ENCODE measurements at places on chromosomes 7 and 10. TPM values are rescaled to one million over a fixed set of nuclear protein-coding genes. Genes with fewer than 3 reads are reported as not detected.

DNA sequence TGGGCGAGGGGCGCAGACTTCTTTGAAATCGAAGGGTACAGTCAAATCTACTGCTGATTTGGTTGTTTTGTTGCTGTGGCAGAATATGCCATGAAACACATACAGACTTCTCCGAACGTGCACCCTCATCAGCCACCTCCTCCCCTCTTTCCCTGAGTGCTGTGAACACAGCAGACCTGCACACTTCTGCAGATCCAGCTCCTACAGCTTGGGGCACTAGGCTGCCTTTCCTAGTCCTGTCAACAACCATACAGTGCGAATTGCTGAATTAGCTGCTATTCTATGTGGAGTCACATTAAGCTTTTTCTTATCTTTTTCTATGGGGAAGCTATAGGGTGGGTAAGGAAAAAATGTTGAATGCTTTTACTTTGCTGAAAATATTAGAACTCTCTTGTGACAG, 57.5 kb downstream of the COL17A1 start:
- peak; percentile 66 for ATAC-seq

- peak; percentile 77 for ATAC-seq
Observed at GRCh38 chr10:88763441-88763840, 3.6 kb downstream of the LIPN start.

- ATAC-seq, result no peak
Observed at GRCh38 chr10:43267811-43268210, 946 bp upstream of the RASGEF1A start.

GRCh38 chr7:74014931-74015330, 13.0 kb upstream of the ELN start:
- ATAC-seq, result no peak

DNA sequence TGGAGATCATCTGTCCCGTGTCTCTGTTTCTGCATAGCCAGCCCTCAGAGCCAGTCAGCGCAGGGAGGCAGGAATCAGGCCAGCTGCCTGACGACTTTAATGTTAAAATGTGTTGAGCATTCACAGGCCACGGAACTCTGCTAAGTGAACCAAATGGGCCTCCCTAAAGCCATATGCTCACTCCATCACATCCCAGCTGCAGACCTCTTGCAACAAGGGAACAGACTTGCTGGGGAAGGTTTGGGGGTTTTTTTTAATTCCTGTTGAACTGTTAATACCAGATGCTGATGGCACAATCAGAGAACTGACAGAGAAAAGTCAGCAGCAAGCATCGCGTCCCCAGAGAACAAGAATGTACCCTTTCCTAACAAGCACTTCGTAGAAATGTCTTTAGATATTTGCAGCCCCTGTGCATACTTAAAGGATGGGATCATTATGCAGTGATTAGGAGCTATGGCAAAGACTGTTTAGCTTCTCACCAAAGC, 900.4 kb upstream of the AUTS2 start:
- no peak for ATAC-seq

Gene KCNIP2
- 0.84 TPM for total RNA-seq

Gene SHTN1
- total RNA-seq, result 23.9 TPM

All from esophagus mucosa (tissue), 1 donor.